Uterus (tissue), 4 donors: ENCODE measurements at places on chromosomes 12 and 14. TPM values are rescaled to one million over a fixed set of nuclear protein-coding genes. Genes with fewer than 3 reads are reported as not detected.

Gene BMP4
- total RNA-seq = 127 TPM

Gene CLEC6A
- total RNA-seq = not detected

- DNase-seq = no peak
- H3K27me3 ChIP-seq = no peaks in the 10 kb centered on the region
- no peaks in the 10 kb centered on the region for H3K4me1 ChIP-seq
- no peak overlapping the region for H3K27ac ChIP-seq
Measured at GRCh38 chr14:101004954-101005353, 101.4 kb upstream of the RTL1 start.

Gene PTCSC3
- not detected for total RNA-seq

DNA sequence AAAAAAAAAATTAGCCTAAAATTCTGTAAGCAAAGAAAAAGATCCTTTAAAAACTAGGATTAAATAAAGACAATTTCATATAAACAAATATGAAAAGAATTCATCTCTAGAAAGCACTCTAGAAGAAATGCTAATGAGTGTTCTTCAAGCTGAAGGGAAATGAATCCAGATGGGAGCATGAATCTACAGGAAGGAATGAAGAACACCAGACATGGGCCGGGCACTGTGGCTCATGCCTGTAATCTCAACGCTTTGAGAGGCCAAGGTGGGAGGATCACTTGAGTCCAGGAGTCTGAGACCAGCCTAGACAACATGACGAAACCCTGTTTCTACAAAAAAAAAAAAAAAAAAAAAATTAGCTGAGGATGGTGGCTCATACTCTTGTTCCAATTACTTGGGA lies 297.2 kb downstream of the FBXL14 start:
- DNase-seq = no peak
- H3K4me1 ChIP-seq = no peaks in the 10 kb centered on the region
- H3K27me3 ChIP-seq = no peaks in the 10 kb centered on the region
- H3K36me3 ChIP-seq = no peaks in the 10 kb centered on the region

Gene ATF1
- total RNA-seq = 3.8 TPM

DNA sequence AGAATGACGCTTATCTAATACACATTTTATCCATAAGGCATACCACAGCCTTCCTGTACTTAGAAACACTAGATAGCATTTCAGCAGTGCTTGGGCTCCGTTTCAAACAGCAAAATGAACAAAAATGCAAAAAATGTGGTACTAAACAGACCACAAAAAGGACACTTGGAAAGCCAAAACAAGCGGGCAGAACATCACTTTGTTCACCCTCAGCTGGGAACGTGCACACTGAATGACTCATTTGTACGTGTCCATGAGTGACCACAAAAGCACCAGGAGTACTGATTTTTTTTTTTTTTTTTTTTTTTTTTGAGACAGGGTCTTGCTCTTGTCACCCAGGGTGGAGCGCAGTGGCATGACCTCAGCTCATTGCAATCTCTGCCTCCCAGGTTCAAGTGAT lies 8.9 kb upstream of the FOXN3 start:
- no peak overlapping the region for H3K4me3 ChIP-seq
- no peak for DNase-seq
- H3K4me1 ChIP-seq = peaks cover 5% of the 10 kb centered on the region

- H3K4me1 ChIP-seq = no peaks in the 10 kb centered on the region
- DNase-seq = no peak
- H3K36me3 ChIP-seq = no peaks in the 10 kb centered on the region
- H3K27ac ChIP-seq = no peak overlapping the region
- no peak overlapping the region for H3K4me3 ChIP-seq
Measured at GRCh38 chr12:17527021-17527420, 563.0 kb downstream of the RERGL start.

GRCh38 chr12:124297389-124297788 lies 2.5 kb downstream of the RFLNA start:
- DNase-seq = no peak
- H3K4me1 ChIP-seq = no peaks in the 10 kb centered on the region
- H3K36me3 ChIP-seq = no peaks in the 10 kb centered on the region
- no peaks in the 10 kb centered on the region for H3K27me3 ChIP-seq

- DNase-seq = no peak
- H3K4me3 ChIP-seq = no peak overlapping the region
- no peaks in the 10 kb centered on the region for H3K36me3 ChIP-seq
Measured at GRCh38 chr14:93299416-93299815, 33.4 kb downstream of the BTBD7 start.

DNA sequence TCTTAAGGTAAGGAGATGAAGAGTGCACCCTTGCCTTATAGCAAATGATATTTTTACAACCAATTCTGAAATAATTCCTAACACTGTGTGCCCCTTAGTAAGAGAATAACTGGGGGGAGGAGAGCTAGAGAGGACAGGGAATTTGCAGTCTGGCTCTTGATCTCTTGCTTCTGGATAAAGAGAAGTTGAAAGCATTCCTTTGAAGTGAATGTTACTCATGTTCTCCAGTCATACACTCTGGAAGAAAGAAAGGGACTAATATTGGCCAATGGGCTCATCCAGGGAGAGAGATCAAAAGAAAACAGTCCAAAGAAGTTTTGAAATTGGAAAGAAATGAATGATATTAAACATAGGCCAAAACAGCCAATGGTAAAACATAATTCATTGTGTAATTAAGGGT lies 25.3 kb downstream of the C12orf75 start:
- no peak for DNase-seq
- no peaks in the 10 kb centered on the region for H3K36me3 ChIP-seq
- H3K27ac ChIP-seq = no peak overlapping the region
- H3K4me3 ChIP-seq = no peak overlapping the region
- H3K27me3 ChIP-seq = no peaks in the 10 kb centered on the region
- no peaks in the 10 kb centered on the region for H3K4me1 ChIP-seq

GRCh38 chr14:96626121-96626768 lies 124.1 kb downstream of the PAPOLA start:
- DNase-seq = peak; percentile 2
- no peaks in the 10 kb centered on the region for H3K27me3 ChIP-seq
- no peak overlapping the region for H3K4me3 ChIP-seq
- no peaks in the 10 kb centered on the region for H3K4me1 ChIP-seq
- no peaks in the 10 kb centered on the region for H3K36me3 ChIP-seq
- H3K27ac ChIP-seq = no peak overlapping the region

DNA sequence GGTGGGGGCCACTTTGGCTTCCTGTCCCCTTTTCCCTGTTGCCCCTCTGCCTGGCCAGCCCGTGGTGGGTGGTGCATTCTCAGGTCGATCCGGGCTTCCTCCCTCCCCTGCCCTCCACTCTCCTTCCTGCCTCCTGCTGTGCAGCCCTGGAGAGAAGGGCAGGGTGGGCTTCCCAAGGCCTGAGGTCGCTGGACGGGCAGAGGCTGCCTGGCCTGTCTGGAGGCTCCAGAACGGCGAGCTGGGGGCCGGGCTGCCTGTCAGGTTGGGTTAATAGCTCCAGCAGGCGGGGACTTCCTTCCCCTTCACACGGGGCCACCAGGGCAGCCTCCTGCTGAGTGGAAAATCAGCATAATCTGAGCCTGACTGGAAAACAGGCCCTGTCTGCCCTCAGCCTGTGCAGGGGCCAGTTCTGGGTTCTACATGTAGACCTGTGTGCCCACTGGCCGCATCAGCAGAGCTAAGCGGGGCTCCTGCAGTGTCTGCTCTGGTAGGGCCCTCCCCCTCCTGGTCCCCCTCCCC lies 11.3 kb downstream of the KIF26A start:
- H3K27ac ChIP-seq = no peak overlapping the region
- H3K27me3 ChIP-seq = no peaks in the 10 kb centered on the region
- DNase-seq = no peak
- H3K4me3 ChIP-seq = no peak overlapping the region
- H3K4me1 ChIP-seq = no peaks in the 10 kb centered on the region

Gene COL2A1
- total RNA-seq = not detected

DNA sequence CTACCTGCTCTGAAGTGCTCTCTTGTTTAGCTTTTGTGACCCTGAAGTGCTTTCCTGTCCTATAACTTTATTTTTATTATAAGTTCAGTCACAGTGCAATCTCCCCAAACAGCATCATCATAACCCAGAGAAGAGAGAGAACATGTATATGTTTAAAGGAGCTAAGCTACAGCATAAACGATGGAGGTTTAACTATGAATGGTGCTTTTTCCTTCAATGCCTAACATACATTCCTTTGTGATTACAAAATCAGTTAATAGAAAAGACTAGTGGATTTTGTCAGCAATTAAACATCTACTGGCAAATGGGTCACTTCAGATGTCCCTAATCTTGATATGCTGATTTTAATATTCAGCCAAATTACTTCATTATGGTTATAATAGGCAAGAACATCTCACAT lies 46.4 kb downstream of the ZFYVE21 start:
- no peaks in the 10 kb centered on the region for H3K4me1 ChIP-seq
- no peak overlapping the region for H3K27ac ChIP-seq
- no peak for DNase-seq

GRCh38 chr12:92065018-92065499 lies 80.6 kb downstream of the BTG1 start:
- no peaks in the 10 kb centered on the region for H3K4me1 ChIP-seq
- H3K36me3 ChIP-seq = no peaks in the 10 kb centered on the region
- H3K4me3 ChIP-seq = no peak overlapping the region
- peak overlapping the region; percentile 78 for H3K27ac ChIP-seq
